ENCODE measurements at places on chromosomes 1 and 21.

DNA sequence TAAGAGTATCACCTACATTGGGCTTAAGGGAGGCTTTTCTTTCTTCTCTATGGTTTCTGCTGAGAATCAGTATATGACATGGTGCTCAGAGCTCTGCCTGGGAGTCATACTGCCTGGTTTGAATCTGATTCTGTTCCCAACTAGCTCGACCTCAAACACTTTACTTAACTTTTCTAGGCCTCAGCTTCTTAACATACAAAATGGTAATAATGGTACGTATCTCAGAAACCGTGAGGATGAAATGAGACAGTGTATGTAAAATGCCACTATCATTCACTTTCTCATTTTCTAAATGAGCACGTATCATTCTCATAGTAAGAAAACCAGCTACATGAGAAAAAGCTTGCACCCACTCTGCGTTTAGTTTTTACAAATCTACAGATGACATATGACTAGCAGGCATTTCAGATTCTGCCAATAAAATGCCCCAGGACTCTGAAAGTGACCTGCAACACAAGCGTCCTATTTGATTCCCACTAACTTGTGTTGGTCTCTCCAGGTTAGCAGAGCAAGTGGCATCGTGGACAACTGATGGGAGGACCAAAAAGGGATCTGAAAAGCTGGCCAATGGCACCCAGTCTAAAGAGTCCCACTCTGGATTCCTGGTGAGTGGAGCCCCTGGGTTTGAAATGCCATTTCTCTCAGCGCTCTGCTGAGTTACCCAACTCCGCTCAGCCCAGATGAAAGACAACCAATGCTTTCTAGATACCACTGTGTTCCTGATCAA is 6.1 kb downstream of the CTNNBIP1 start:
- no peak for DNase-seq

- DNase-seq, result no peak
These were observed 27.9 kb downstream of the EDARADD start for GRCh38 chr1:236421850-236422516.

GRCh38 chr1:51648180-51649109 is 31.6 kb downstream of the OSBPL9 start:
- no peak for DNase-seq

DNA sequence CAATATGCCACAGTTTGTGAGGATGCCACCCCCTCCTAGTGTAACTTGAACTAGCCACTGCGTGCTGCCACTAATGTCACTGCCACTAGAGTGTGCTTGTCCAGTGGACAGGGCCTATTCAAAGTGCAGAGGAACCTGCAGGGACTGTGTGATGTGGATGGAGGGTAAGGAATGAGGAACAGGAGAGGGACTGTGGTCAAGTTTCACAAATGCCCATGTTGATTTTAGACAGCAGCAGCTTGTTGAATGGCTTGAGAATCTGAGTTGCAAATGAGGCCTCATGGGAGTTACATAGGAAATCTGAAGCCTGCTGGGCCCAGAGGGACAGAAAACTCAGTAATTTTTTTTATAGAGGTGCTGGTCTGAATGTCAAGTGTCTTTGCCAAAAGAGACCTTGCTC is 112.3 kb downstream of the HHAT start:
- no peak for DNase-seq

- DNase-seq, result no peak
These were observed 9.9 kb downstream of the TOR1AIP2 start for GRCh38 chr1:179867493-179868330.
